ENCODE measurements at places on chromosomes 6 and 20. TPM values are rescaled to one million over a fixed set of nuclear protein-coding genes. Genes with fewer than 3 reads are reported as not detected.
A peak's percentile ranks its signal among the peaks of the same experiment; 100 is the strongest.

DNA sequence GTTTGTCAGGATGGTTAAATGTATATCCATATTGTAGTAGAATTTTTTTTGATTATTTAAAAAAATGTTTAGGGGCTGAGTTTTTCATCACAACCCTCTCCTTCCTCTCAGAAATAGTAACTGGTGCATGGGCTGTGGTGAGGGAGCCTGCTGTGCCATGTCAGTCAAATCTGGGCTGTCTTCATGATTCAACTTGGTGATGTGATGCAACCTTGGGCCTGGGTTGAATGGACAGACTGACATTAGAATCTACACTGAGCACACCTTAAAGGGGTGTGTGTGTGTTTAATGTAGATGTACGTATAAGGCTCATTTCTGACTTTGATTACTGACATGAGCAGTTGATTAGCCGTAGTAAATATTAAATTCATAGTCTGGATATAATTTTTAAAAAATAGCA lies 3.7 kb downstream of the TJAP1 start:
- no peak for DNase-seq

DNA sequence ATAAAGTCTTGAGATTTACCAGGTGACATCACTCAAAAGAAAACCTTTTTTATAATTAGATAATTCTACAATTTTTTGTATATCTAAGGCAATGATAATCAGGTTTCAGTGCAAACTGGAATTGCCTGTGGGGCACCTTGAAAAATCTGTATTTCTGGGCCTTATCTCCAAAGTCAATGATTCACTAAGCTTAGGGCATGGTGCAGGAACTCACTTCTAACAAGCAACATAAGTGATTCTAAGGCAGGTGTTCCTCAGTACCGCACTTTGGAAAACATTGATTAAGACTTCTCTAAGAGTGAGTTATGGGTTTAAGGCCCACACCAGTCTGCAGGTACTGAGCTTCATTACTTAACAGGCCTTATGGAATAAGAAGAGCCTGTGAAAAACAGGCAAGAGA lies 115.3 kb downstream of the COL12A1 start:
- no peak for DNase-seq

DNA sequence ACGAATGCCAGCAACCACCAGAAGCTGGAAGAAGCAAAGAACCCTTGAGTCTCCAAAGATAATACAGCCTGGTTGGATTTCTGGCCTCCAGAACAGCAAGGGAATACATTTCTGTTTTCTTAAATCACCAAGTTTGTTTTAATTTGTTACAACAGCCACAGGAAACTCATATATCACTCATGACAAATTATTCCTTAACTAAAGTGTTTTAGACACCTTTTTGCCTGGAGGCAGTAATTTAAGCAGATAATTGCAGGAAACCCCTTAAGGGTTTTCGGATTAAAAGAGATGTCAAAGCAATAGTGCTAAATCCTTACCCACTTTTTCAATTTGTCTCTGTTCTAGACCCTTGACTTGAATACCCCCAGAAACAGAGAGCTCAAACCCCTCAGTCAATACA lies 1050.0 kb downstream of the EPHA7 start:
- DNase-seq: no peak

DNA sequence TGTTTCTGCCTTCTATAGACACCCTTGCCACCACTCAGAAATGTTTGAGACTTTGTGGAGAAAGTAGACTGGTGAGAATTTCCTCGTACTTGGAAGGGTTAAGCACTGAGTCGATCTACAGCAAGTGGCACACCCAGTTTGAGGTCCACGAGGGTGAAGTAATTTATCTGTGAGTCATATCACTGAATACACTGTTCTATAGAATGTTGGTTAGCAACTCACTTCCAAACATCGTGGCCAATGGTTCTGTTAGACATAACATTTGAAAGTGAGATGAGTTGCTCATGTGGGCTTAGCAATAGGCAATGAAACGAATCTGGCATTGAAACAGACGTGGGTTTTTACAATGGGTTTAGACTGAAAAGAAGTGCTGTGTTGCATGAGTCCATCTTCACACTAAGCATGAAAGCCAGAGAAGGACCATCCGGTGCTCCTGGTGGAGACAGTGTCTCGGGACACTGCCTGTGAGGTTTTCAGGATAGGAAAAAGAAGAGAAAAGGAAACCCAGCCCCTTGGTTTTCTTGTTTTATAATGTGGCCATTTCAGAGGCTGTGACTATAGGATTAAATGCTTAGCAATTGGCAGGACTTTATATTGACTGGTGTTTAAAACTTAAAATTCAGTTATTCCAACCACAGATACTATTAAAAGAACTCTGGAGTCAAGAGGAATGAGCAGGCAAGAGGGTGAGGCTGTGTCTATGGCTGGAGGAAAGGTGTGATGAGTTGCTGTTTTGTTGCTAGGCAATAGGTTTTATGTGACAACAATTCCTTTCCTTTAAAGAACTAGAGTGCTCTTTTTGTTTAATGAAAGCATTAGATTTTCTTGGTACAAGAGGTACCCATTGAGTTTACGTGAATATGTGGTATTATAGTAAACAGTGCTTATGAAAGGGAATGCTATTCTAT lies 31.0 kb upstream of the EZR start:
- no peak for DNase-seq

DNA sequence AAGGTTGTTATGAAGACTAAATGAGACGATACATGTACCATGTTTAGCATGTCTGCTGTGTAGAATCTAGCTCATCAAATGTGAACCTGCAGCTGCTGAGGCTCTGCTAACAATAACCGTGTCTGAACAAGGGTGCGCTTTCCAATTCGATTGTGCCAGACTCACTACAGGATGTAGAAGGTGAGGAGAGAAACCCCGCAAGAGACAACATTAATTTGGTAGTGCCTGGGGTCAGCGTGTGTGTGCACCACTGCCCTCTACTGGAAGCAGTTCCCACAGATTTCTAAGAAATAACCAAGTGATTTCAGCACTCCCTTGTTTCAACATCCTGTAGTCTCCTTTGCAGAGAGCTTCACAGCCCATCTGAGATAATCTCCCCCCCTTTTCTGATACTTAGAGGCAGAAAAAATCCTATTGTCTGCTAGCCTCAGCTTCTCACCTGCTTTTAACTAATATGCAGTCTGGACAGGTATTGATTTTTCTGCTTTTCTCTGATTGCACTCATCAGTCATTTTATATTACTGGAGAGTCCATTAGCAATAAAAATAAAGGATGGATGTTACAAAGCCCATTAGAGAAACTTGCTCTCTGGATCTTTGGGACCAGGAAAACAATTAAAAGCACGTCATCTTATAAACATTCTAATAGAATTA lies 96.7 kb upstream of the BACH2 start:
- DNase-seq: no peak

DNA sequence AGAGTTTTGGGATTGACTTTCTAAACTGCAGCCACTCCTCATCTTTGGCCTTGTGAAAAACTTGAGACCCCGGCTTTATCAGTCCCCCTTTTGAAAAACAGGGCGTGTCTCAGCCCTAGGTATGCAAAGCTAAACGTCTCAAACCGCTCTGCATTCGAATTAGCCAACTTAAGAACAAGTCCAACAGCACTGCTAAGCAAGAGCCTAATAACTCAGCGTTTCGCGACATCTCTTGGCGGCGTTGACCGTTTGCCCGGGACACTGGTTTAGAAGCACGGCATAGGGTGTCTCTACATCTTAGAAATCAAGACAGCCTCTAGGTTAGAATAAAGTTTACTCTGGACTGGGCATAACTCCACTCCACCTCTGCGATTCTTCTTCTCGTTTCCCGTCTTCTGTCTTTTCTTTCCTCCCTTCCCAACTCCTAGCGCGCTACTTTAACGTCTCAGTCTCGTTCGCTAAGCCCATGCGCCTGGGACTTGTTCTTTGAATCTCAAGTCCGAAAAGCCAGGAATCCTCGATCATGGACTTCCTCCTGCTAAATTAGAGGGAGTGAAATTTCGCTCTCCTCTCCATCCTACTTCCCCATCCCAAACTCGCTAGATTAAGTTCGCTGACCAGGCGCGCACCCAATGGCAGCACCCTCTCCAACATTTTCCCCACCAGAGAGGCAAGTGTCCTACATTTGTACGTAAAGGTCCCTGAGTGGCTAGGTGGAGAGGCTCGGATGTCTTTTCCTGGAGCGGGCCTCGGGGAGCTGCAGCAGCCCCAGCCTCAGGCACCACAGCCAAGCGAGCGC lies 10.5 kb upstream of the TFAP2A start:
- DNase-seq: no peak

- no peak for DNase-seq
Observed at GRCh38 chr6:152428126-152428525, 209.0 kb downstream of the SYNE1 start.

GRCh38 chr6:133262804-133263203 lies 21.6 kb downstream of the EYA4 start:
- no peak for DNase-seq

DNA sequence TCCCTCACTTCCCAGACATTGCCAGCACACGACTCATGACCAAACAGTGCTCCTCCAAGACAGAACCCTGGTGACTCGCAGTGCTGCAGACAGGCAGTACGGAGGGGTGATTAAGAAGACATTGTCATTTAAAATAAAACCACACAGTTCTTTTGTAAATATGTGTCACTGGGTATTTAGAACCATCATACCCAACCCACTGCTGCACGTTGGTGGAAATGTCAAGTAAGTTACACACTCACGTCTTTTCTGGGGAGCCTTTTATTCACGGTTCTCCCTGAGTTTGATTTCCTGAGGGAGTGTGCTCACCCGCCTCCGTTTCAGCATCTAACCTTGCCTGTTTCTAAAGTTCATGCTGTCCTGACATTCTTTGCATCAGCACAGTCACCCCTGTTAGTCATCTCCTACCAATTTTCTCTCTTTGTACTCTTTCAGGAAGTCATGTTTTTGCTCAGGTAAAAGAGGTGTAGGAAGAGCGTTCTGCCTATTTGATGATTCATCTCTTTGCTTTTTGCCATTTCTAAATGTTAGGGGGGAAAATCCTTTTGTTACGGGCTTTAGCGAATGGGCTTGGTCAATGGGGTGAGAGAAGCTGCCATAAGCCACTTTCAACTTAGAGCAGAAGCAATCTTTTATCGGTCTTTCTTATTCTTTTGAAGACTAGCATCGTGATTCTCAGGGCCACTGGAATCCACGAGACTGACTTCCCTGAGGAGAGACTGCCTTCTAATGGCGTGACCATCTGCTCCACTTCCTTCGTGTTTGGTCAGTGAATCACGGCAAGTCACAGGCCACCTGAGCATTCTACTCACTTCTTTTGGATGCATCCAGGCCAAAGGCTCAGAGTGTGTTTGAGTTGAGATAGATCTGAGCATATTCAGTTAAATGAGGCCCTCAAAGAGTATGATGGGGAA lies 512.8 kb upstream of the JARID2 start:
- no peak for DNase-seq

SMOC2 gene
- total RNA-seq: 56.3 TPM

DNA sequence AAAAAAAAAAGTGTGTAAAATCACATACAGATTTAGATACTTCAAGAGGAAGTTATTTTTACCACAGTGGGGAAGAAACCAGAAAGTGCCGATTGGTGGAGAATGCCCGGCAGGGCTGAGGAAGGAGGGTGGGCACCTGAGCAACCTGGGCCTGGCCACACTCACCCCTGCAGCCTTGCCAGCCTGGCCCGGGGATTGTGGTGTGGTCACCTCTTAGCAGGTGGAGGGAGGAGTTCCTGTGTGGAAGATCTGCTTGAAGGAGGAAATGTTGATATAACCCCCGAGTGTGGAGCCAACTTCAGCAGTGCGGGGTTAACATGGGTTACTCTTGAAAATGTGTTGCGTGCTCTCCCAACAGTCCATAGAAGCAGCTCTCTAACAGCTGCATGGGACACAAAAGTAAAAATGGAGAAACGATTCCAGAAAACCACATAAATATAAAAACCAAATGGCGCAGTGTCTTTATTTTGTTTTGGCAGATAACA lies 14.7 kb downstream of the UST start:
- DNase-seq: no peak

DNA sequence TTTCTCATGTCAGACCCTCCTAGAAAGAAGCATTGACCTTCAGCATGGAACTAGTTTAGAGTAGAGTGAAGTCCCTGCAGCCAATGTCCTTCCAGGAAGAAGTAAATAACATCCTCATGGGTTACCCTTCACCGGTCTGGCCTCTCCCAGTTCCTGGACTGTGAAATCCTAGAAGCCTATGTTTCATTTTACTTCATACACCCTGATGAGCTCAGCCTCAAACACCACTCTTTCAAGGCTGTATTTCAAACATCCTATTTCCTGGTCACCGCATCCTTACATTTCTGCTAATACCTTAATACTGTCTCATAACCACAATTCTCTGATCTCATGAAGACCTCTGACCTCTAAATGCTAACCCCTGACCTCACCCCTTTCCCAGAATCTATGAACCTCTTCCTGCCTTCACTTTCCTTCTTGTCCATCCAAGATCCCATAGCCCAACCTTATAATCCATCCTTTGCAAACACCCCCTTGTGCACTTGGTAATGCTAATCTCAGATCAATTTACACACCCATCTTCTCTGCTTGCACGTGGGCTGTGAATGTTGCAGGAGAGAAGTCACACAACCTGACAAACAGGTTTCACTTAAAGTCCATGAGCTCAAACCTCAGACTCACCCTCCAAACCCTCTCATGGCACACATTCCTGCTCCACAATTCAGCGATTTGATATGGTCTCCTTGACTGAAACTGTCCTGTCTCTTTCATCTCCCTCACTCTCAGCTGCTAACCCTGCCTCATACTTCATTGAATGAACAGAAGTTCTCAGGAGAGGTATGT lies 30.2 kb downstream of the SLC2A10 start:
- DNase-seq: no peak

SLC2A4RG gene
- 90.7 TPM for total RNA-seq

DNA sequence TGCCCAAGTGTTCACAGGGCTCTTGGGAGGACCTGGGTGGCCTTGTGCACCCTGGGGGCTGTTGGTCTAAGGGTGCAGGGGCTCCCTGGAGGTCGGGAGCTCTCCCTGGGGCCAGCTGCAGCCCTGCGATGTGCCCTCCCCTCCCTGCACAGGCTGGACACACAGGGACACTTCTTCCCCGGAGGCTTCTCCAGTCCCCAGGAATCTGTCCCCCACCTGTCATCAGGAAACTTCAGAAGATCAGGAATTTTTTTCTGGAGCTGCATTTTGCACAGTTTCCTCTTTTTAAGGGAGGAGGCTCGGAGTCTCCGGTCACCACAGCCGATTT lies 66.9 kb upstream of the BHLHE23 start:
- no peak for DNase-seq

CCN6 gene
- total RNA-seq: not detected

DNA sequence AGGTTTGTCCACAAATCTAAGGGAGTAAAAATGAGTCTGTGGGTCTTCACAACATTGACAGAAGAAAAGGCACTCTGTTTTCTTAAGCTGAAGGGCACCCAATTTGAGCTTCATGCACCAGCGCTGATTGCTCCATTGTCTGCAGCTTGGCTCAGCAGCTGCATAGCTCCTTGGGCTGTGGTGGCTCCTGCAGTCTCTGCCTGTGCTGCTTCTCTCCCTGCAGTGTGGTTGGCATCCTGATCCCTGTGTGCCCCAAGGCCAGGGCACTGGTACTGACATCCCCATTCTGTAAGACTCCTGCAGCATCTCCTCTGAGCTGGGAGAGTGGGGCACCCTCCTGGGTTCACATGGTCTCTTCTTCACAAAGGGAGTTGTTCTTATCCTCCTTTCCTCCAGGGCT lies 83.2 kb upstream of the B3GAT2 start:
- peak; percentile 72 for DNase-seq

- DNase-seq: no peak
Observed at GRCh38 chr6:16676376-16676775, 84.9 kb downstream of the ATXN1 start.
